Fibroblast of villous mesenchyme (primary cell): ENCODE measurements at places on chromosomes 2 and 18. TPM values are rescaled to one million over a fixed set of nuclear protein-coding genes. Genes with fewer than 3 reads are reported as not detected.
A peak's percentile ranks its signal among the peaks of the same experiment; 100 is the strongest.

DNA sequence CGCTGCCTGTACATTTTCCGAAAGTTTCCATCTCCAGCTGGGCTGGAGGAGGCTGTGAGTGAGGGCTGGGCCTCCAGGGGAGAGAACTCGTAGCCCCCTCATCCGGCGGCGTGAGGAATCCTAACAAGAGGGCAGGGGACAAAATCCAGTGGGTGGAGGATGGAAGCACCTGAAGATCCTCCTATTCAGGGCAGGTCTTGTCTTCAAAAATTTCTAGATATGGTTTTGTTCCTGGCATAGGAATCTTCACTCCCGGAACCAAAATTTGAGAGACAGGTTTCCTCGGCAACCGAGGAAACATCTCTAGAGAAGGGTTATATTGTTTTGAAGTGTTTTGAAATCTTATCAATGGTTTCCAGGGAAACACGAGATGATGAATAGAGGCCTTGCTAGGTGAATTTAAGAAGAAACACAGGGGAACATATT, 136.7 kb downstream of the SH3BP4 start:
- no peak for DNase-seq

Gene NOL4
- total RNA-seq, result not detected in 2 replicates

- peak; percentile 48 for DNase-seq
Measured at GRCh38 chr2:204706939-204707338, 161.7 kb downstream of the PARD3B start.

- no peak for DNase-seq
Measured at GRCh38 chr2:85400541-85401463, 9.4 kb downstream of the CAPG start.

Gene PROM2
- total RNA-seq, result under 0.01 and 0.32 TPM in 2 replicates

Gene TMEM247
- 0.32 TPM in 1 of 2 replicates, not detected in the other for total RNA-seq

DNA sequence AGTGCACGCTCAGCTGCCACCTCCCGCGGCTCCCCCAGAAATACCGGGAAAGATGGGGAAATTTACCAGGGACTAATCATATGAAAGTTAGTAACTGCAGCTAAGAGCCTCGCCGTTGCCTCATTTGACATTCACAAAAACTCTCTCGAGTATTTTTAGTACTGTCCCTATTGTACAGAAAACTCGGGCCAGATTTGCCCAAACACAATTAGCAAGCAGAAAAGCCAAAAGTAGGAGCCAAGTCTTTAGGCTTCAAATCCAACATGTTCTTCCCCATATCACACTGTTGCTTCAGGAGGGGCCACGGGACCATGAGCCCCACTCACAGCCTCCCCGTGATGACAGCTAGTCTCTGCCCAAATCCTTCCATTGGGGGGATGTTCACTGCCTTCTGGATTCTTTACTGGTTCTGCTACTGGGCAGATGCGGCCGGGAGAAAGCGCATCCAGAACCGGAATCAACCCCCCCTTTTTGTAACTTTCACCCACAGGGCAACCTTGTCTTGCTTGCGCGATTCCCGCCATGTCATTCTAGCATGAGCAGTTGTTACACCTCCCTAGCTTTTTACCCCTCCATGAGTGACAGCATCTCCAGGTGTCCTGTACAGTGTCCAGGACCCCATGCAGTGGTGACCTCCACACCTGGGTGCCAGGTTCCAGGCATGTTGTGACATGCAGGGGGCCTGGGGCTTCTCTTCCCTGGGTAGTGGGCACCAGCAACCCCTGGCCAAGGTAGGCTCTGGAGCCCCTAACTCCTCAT, 35.2 kb downstream of the CENPO start:
- no peak for DNase-seq

Gene LINC00305
- total RNA-seq, result not detected in 2 replicates

Gene CHRND
- not detected in 2 replicates for total RNA-seq

Gene C2orf66
- total RNA-seq, result under 0.01 TPM in 1 of 2 replicates, not detected in the other

GRCh38 chr2:26076001-26076587, 42.2 kb downstream of the RAB10 start:
- DNase-seq, result no peak

Gene GDF7
- 12.1 and 12.2 TPM in 2 replicates for total RNA-seq

Gene CTLA4
- not detected in 2 replicates for total RNA-seq

GRCh38 chr2:86552889-86553288, 10.4 kb downstream of the CHMP3 start:
- no peak for DNase-seq
